IMR-90 (cell line): ENCODE measurements at places on chromosomes 12 and 14. TPM values are rescaled to one million over a fixed set of nuclear protein-coding genes. Genes with fewer than 3 reads are reported as not detected.

CLEC2A gene
- not detected in 2 replicates for polyA plus RNA-seq

- no peaks in the 10 kb centered on the region for H3K4me1 ChIP-seq
- DNase-seq, result no peak
- H3K4me3 ChIP-seq, result no peak overlapping the region
- H3K36me3 ChIP-seq, result no peaks in the 10 kb centered on the region
- H3K27ac ChIP-seq, result no peak overlapping the region
Measured at GRCh38 chr12:54744590-54744989, 96.4 kb upstream of the DCD start.

GRCh38 chr14:50003213-50004021 is 110.5 kb downstream of the ARF6 start:
- peaks cover 39% of the 10 kb centered on the region for H3K4me1 ChIP-seq
- no peaks in the 10 kb centered on the region for H3K36me3 ChIP-seq
- peak overlapping the region; percentile 44 for H3K4me3 ChIP-seq
- peak; percentile 35 for DNase-seq

GRCh38 chr12:97939156-97939555 is 476.6 kb downstream of the RMST start:
- no peak for DNase-seq
- H3K4me1 ChIP-seq, result no peaks in the 10 kb centered on the region
- H3K27me3 ChIP-seq, result no peaks in the 10 kb centered on the region
- H3K4me3 ChIP-seq, result no peak overlapping the region

DNA sequence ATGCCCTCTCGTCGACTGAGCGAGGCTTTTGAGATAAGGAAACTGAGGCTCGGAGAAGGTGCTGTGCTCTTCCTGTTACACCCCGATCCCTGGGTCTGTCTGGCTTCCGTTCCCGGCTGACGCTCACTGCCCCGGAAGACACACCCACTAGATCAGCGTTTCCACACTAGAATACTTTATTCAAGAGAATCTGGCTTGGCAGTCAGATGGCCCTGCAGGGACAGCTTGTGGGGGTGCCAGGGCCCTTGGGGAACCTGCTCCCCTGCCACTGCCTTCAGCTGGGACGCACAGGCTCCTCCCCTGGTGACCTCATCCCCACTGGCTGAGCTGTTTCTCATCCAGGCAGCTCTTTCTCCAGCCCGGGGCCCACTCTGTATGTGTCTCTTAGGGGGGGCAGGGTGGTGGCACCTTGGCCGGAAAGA is 13.7 kb downstream of the PGF start:
- H3K4me3 ChIP-seq, result no peak overlapping the region
- H3K36me3 ChIP-seq, result no peaks in the 10 kb centered on the region
- no peak overlapping the region; the same call in 1 of the 2 replicates for H3K27ac ChIP-seq
- peaks cover 21% of the 10 kb centered on the region for H3K4me1 ChIP-seq

- no peak for DNase-seq
- H3K36me3 ChIP-seq, result no peaks in the 10 kb centered on the region
- H3K4me3 ChIP-seq, result no peak overlapping the region
- peaks cover 2% of the 10 kb centered on the region; the same call in 1 of the 2 replicates for H3K4me1 ChIP-seq
- no peak overlapping the region for H3K27ac ChIP-seq
- H3K27me3 ChIP-seq, result no peaks in the 10 kb centered on the region
Measured at GRCh38 chr14:54451121-54451601, 10.0 kb upstream of the CNIH1 start.
